CD4-positive, CD25-positive, alpha-beta regulatory T cell (primary cell): ENCODE measurements at places on chromosomes 7 and 10. TPM values are rescaled to one million over a fixed set of nuclear protein-coding genes. Genes with fewer than 3 reads are reported as not detected.

The STOX1 gene
- total RNA-seq: 0.30 TPM

DNA sequence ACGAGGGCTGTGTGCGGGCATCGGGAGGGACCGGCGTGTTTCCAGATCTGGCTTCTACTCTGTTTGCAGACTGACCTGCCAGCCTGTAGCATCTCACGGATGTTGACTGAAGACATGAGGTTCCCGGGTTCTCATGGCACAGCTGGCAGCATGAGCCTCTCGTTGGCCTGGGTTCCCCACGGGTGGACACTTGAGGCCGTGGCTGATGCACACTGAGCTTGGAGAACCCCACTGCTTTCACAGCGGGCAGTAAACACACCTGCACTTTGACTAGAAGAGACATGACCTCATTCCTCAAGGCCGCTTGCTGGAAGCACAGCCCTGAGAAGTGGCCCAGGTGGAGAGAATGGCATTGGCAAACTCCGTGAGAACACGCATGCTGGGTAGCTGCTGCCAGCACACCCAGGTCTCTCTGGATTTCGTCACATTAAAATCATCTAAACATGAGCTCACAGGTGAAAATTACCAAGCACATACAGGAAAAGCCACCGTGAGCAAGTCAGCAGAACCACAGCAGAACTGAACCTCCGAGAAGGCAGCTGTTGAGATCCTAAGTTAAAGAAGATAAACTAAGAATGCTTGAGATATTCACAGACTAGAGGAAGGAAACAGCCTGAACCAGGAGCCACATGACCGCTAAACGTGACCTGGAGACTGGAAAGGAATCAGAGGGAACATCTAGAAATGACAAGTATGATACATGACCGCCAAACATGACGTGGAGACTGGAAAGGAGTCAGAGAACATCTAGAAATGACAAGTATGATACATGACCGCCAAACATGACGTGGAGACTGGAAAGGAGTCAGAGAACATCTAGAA lies 32.5 kb downstream of the BNIP3 start:
- DNase-seq: no peak

The PVRIG gene
- total RNA-seq: 46.3 TPM

DNA sequence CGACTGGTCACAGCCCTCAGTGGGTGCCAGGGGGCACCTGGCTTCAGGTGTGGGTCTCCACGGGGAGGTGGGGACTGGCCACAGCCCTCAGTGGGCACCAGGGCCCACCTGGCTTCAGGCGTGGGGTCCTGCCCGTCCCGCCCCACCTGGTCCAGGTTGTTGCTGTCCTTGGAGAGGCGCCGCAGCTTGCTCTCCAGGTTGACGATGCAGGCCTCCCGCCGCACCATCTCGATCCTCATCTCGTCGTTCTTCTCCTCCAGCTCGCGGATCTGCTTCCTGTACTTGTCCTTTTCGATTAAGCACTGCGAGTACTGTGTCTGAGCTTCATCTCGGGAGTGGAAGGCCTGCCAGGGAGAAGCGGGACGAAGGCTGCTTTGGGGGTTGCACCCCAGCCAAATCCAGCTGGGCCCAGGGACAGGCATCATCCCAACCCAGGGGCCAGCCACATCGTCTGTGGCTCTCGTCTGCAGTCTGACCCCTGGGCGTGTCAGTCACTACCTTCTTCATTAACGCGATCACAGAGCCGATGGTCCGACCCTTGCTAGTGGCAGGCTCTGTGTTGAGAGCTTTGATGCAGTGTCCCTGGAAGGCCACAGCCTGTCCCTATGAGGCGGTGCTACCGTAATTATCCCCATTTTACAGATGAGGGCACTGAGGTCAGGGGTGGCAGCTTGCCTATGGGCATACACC lies 92.9 kb upstream of the GNA12 start:
- no peak for DNase-seq

- no peak for DNase-seq
Observed at GRCh38 chr7:55965100-55965470, 700 bp downstream of the NIPSNAP2 start.

The MMP21 gene
- 0.59 TPM for total RNA-seq

DNA sequence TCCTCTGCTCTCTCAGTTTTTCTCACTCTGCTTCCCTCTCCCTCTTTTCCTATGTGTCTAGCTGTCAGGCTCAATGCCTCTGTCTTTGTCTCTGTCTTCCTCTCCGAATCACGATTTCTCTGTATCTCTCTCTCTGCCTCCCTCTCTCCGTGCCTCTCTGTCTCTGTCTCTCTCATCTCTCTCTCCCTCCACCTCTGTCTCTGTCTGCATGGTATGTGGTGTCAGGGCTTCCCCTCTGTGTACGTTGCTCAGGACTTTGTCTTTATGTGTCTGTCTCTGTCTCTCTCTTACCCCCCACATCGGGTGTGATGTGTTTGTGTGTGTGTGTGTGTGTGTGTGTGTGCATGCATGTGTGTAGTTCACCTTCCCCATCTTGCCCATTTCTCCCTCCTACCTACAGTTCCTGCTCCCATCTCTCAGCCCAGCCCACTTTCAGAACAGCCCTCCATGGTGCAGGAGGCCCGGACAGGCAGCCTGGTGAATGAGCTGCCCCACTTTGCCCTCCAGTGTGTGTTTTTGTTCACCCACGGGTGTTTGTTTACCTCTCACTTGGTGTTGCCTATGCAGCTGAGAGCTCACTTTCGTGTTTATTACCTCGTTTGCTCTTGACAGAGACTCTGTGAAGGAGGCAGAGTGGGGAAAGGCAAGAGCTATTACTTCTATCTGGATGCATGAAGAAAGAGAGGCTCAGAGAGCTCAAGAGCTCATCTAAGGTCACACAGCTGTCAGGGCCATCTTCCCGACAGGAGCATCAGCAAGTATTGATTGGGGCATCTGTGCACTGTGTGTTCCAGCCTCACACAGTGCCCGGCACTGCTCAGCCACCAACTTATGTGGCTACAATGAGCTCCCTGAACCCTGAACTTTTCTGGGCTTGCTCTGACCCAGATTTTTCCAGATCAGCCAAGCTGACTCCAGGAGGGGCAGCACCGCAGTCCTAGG lies 163.5 kb upstream of the ZMIZ1 start:
- DNase-seq: no peak

The SYNPO2L gene
- not detected for total RNA-seq

The CFAP70 gene
- total RNA-seq: 2.6 TPM

The SYT15 gene
- total RNA-seq: 0.67 TPM

The COL17A1 gene
- total RNA-seq: not detected

GRCh38 chr7:28908775-28909174 lies 49.4 kb downstream of the TRIL start:
- DNase-seq: no peak

The CLCN1 gene
- total RNA-seq: not detected

The MKI67 gene
- total RNA-seq: 13.5 TPM

DNA sequence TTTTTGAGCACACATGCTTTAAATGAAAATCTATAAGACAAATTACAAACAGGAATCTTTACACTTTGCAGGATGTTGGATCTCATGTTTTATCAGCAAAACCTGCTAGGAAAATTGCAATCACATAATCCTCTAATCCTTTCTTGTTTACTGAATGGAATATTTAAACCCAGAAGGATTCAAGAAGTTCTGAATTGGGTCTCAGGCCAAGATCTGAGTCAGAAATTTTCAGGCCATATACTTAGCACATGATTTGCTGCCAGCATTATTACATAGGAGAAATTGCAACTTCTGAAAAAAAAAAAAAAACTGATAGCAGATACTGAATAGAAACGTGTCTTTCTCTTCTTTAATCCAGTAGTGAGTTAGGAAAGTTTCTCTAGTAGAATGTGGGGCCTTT lies 1005.3 kb upstream of the POT1 start:
- DNase-seq: no peak

DNA sequence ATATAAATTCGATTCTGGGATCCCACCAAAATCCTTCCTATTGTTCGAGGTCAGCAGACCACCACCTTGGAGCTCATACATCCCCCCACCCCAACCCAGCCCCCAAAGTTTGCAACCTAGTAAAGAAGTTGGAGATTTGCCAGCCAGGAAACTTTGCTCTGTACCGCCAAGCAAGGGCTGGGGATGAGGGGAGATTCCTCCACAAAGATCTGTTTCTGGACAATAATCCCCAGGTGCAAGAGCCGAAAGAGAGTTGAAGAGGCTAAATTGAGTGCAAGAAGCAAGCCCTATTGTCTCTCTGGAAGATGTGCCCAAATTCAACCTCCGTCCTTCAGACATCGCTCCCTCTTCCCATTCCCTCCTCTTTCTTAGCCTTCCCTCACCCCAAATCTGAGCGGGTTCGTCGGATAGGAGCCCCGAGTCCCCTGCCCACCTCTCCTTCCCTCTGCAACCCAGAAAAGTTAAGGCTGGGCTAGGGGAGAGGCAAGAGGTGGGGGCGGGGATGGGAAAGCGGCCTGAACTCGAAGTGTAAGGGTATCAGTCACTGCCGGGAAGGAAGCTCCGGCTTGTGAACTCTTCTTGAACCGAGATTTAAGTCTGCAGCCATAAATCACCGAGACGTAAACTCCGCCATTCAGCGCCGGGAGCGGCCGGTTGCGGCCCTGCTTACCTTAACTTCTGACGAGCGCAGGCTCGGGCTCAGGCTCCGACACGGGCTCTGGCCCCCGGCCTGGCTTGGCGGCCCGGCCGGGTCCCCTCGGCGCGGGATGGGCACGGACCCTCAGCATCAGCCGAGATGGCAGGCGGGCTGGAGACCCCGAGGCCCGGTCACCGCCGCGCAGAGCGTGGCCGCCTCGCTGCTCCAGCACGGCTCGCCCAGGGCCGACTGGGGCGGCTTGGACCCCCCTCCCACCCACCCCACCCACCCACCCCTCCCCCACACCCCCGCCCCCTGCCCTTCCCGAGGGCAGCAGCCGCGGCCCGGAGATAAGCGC lies 10.8 kb upstream of the HOXA2 start:
- DNase-seq: no peak

DNA sequence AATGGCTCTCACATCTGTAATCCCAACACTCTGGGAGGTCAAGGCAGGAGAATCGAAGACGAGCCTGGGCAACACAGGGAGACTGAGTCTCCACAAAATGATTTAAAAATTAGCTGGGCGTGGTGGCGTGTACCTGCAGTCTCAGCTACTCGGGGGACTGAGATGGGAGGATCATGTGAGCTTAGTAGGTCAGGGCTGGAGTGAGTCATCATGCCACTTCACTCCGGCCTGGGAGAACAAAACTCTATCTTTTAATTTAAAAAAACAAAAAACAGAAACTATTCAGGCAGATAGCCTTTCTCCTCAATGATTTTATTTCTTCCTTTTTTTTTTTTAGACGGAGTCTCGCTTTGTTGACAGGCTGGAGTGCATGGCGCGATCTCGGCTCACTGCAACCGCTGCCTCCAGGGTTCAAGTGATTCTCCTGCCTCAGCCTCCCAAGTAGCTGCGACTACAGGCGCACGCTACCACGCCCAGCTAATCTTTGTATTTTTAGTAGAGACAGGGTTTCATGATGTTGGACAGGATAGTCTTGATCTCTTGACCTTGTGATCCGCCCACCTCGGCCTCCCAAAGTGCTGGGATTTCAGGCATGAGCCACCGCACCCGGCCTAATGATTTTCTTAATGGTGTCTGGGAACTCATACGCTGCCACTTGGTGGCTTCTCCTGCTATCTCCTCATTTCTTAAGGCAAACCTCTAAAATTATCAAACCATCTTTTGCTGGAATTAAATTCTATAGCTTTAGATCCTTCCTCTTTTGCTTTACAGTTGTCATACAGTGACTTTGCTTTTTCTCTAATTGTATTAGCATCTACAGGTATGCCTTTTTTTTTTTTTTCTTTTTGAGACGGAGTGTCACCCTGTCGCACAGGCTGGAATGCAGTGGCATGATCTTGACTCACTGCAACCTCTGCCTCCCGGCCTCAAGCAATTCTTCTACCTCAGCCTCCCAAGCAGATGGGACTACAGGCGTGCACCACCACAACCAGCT lies 22.9 kb downstream of the SRPK2 start:
- no peak for DNase-seq

The GNG11 gene
- total RNA-seq: 3.1 TPM

The CALCR gene
- not detected for total RNA-seq

DNA sequence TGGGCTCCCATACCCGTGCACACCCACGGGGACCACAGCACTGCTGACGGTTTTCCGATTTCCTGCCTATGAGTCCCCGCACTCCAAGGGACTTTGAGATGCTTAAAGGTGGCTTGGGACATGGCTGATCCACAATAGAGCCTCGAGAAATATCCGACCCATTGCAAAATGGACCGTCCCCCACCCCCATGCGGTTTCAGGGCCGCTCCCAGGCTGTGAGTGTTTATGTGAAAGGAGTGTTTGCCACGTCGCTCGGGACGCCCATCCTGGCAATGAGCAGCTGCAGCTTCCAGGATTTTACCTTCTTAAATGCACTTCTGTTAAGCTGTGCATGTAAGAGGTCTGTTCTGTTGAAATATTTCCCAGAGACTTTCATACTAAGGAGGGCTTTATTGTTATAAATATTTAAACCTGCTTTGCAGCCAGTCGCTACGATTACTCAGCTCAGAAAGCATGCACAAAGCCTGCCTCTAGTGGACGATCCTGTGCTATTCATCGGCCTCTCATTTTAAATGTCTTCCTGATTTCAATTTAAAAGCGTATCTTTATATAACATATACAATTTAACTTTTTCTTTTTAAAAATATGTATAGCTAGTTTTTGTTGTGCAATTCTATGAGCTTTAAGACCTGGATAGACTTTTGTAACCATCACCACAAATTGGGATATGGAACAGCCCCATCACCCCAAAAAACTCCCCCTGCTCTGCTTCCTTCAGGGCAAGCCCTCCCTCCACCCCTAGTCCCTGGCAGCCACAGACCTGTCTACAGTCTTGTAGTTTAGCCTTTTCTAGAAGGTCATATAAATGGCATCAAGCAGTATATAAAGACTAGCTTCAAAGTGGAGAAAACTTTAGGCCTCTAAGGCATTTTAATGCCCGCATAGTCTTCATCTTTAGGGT lies 418.3 kb downstream of the PAXIP1 start:
- no peak for DNase-seq

DNA sequence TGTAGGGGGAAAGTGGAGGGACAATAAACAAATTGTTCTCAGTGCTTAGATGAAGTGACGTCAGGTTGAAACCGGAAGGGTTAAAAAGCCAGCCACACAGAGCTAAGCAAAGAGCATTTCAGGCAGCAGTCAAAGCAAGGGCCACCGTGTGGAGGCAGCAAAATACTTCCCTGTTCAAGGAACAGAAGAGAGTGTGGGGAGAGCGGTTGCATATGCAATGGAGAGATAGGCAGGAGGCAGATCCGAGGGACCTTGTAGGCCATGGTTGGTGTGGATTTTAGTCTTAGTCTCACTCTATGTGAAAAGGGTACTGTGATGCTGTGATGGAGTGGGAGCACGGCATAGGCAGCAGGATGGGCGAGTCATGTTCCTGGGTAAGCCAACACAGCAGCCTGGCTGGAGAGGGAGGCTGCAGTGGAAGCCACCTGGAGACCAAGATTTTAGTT lies 3.8 kb upstream of the STN1 start:
- DNase-seq: no peak

- no peak for DNase-seq
Observed at GRCh38 chr7:156356551-156356950, 284.0 kb upstream of the RNF32 start.

DNA sequence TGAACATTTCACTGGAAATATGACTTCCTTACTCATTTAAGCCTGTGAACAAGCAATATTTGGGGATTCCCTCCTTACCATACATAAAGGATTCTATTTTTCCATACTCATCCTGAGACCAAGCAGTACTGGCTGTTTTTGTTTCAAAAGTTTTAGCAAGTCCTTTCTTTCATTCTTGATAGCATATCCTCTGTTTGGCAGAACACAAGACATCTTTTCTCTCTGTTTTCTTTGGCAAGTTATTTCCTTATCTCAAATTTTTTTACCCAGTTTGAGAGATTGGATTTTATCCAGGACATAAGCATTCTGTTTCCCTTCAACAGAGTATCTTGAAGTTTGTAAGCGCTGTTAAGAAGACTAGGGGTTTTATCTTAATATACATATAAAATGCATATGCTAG lies 3.0 kb upstream of the WASL start:
- no peak for DNase-seq

- DNase-seq: no peak
Observed at GRCh38 chr7:93238748-93239147, 6.6 kb downstream of the VPS50 start.
